ENCODE measurements at places on chromosomes 7 and 10.

DNA sequence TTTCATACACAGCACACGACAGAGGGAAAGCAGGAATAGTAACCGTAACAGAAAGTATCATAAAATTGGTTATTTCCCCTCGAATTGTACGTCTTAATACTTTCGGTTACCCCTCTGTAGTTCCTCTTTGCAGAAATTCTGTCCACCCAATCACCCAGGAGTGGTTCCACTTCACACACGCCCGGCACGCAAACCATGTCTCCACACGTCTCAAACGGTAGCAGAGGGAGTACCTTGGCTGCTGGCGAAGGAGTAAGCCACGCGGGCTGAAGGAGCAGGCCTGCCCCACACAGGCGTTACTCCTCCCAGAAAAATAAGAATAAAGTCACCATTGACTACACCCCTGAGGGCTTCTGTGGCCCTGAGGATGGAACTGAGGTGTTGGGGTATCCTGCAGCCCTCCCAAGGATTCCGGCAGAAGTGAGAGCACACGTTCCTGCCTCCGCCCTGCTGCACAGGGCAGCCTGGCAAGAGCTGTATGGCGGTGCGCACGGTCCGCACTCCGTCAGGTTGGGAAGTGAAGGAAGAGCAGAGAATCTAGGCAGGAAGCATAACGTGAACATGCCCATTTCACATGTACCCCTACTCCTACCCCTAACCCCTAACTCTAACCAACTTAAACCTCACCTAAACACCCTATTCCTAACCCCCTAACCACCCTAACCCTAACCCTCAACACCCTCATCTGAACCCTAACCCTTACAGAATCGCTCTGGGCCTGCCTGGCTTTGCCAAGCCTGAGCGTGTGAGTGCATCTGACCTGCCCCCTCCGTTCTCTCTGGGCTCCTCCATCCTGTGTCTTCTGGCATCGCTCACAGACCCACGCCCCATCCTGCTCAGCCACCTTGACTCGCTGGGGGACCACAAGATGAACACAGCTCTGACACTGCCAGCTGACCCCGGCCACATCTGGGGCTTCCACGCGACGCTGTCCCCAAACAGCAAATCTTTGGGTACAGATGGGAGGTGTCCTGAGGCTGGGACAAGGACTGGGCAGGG is 18.2 kb downstream of the GPR146 start:
- DNase-seq = no peak

GRCh38 chr10:95240811-95241210 is 46.8 kb downstream of the ACSM6 start:
- no peak for DNase-seq

DNA sequence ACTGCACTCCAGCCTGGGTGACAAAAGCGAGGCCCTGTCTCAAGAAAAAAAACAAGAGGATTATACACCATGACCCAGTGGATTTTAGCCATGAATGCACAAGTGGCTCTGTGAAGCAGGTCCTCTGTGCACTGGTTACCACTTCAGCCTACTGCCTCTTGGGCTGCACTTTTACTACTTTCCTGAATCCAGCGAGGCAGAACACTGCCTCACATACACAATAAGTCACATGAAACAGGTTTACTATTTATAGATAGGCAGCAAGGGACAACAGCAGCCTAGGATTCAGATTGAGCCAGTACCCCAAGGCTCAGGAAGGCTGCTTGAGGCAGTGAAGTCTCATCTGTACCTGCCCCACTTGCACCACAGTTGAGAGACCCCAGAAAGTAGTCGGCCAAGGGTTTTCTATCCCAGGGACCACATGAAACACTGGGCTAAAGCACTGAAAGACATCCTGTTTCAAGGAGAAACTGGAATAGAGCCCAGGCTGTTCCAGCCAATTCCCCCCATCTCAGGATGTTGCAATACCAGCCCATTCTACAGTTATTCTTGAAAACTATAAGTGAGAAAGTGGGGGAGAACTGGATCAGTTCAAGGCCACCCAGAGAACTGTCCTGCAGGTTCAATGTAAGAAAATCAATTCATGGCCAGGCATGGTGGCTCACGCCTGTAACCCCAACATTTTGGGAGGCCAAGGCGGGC is 10.3 kb upstream of the OGDH start:
- DNase-seq = no peak

DNA sequence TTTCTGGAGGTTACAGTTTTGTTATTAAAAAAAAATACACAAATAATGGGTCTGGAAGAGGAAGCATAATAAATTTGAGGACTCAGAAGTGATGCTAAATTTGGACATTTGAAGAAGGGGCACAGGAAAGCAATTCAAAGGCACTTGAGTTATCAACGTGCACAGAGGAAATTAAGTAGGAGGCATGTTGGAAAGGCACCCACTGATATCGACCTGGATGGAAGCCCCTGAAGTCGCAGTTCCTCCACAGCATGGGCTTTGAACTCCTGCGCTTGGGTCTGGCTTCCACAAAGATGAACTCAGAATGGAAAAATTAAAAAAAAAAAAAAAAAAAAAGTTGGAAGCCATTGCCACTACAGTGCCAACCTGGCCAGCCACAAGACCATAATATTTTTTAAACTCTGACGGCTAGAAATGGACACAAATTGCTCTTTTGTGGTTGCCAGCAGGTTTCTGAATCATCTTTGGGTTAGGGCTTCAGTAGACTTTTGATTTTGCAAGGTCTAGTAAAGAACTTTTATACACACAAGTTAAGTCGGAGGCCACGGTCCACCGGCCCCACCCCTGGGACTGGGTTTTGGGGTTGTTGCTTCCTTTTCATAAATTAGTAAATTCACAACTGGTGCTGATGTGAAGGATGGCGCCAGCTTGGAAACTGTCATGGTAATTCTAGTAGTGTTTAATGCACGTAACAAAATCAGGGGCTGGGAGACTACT is 21.6 kb downstream of the JCAD start:
- no peak for DNase-seq

DNA sequence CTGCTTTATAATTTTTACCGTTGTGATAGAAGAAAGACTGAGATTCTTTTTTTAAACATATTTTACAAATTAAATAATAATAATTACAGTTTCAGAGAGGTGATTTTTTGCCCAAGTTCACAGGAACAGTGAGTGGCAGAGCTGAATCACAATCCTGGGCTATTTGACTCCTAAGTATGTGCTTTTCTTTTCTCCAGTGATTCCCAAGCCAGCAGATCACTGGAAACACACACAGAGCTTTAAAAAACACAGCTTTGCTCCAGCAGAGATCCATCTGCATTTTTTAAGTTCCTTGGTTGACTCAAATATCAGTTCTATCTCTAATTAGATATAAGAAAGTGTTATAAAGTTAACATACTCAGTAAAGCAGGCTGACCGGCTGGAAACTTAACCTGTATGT is 69.0 kb downstream of the AHR start:
- no peak for DNase-seq

- DNase-seq = no peak
Observed at GRCh38 chr7:69739931-69740431, 141.7 kb downstream of the AUTS2 start.

DNA sequence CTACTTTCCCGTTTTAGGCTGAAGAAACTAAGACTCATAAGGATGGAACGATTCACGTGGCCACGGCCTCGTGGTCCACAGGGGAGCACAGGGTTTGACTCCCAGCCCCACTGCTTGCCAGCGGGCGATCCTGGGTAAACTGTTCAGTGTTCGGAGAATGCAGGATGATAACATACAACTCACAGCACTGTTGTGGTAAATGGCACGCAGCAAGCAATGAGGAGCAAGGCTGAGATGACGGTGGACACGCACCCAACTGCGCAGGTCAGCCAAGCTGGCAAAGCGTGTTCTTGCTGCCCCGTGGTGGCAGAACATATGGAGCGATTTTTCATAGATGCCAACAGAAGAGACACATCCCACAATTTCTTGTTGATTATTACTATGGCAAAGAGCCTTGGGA is 272.7 kb downstream of the DNAJB6 start:
- no peak for DNase-seq

- no peak for DNase-seq
Observed at GRCh38 chr7:142796001-142796500, 25.3 kb downstream of the PRSS2 start.

GRCh38 chr10:118204292-118204943 is 137.7 kb downstream of the FAM204A start:
- no peak for DNase-seq

GRCh38 chr10:29897999-29898716 is 161.2 kb downstream of the JCAD start:
- DNase-seq = no peak

- DNase-seq = no peak
Observed at GRCh38 chr7:108413782-108414492, 42.3 kb downstream of the NRCAM start.

- DNase-seq = no peak
Observed at GRCh38 chr10:69406816-69407580, 9.7 kb downstream of the TACR2 start.

GRCh38 chr10:10642189-10642588 is 375.5 kb upstream of the CELF2 start:
- DNase-seq = no peak

- no peak for DNase-seq
Observed at GRCh38 chr10:112539340-112539739, 92.3 kb downstream of the VTI1A start.

DNA sequence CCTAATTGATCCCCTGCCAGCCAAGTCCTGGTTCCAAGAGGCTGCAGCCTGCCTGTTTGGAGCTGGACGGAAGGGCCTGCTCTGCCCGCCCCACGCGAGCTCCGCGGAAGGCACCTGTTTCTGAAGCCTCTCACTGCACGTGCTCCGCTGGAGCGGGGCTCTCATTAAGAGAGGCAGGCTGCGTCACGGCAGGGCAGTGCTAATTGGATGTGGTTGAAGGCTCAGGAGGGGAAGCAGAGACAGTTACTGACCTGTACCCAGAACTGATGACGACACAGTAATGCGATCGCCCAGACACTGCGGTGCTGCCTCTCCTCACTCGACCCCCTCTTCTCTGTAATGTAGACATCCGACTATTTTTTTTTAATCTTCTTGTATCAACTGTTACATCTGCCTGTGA is 411.1 kb upstream of the MGMT start:
- no peak for DNase-seq

- no peak for DNase-seq
Observed at GRCh38 chr7:27149842-27150567, 2.4 kb downstream of the HOXA3 start.

- no peak for DNase-seq
Observed at GRCh38 chr7:147276783-147277370, 1160.3 kb downstream of the CNTNAP2 start.

- no peak for DNase-seq
Observed at GRCh38 chr10:110957606-110958005, 38.2 kb downstream of the SHOC2 start.

GRCh38 chr7:3356173-3356572 is 55.1 kb downstream of the SDK1 start:
- no peak for DNase-seq

DNA sequence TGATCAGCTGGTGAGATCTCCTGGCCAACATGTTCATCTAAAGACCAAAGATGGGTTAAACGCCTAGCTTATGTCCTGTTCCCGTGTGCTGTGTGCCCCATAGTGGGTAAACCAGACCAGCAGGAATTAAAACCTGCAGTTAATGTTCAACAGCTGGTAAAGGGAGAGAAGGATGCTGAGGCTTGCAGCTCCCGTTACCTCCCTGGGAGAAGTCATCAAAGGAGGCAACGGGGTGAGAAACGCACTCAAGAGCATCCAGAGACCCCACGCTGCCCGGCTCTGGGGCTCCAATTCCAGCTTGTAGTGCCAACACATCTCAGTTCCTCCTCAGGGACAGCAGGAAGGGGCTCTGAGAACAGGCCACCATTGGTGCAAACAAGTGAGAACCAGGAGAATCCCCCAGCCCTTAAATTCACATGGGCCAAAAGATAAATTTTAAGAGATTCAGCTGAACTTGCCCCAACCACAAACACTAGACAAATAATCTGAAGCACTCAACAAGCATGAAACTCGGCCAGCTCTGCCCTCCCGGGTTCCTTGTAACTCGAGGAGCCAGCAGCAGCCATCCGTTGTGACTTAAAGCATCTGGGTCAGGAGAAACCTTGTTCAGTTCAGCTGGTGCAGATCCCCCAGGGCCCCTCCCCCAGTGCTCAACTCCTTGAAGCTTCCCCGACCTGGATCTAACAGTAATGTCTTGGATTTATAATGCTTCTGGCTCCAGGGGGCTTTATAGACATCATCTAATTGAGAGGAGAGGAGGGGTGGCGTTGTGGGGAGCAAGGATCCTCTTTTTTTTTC is 29.4 kb downstream of the FAM241B start:
- no peak for DNase-seq

DNA sequence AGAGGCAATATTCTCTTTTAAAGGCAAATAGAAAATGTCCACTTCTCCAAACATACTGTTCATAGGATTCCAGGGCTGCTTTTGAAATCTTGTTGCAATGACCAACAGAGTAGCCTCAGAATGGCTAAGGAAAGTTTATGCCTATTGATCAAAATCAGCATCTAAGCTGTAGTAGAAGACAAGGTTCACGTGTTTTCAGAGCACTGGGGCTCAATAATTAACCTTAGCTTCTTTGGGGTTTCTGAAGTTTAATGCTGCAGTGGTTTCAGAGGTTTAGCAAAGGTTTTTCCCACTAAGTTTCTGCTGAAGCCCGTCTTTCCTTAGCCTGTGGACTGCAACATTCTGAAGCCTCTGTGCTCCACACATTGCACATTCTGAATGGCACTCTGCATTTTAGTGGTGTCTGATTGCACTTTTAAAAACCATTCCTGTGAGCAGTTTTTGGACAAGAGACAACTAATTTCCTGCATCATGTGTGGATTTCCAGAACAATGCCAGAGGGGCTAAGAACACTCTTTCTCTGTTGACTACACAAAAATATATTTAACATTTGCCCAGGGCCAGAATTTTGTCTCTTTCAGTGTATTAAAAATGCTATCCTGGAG is 342.5 kb downstream of the PTEN start:
- DNase-seq = no peak

DNA sequence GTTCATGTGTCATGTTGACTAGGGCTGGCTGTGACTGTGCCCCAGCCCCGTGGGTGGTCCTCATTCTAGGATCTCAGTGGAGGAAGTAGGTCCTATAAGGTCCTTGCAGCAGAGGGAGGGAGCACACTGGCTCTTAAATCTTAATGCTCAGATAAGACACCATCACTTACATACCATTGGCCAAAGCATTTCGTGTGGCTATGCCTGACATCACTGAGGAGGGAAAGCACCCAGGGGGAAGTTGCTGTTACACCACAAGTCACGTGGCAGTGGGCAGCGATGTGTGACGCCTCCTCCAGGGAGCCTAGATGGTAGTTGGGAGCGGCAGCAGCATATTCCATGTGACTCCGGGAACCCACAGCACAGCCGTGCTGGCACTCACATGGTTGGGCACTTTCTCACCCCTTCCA is 224.7 kb upstream of the SH2B2 start:
- DNase-seq = no peak

DNA sequence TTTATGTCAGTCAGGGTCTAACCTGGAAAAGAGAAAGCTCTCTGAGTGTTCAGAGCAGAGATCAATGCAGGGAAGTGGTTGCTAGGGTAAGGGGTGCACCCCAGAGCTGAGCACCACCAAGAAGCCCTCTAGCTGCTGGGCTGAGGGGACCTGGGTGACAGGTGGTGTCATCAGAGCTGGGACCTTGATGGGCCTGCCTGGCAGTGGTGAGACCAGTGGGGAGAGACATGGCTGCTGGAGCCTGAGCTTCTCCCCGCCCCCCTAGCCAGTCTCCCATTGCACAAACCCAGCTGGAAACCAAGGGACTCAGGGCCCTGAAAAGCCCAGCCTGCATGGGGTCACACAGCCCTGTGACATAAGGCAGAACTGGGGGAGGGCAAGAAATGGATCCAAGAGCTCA is 49.1 kb upstream of the OSBPL3 start:
- DNase-seq = no peak

Data from HuH-7.5 (cell line).